Prostate gland (tissue), 2 donors: ENCODE measurements at places on chromosomes 6 and 20. TPM values are rescaled to one million over a fixed set of nuclear protein-coding genes. Genes with fewer than 3 reads are reported as not detected.

DNA sequence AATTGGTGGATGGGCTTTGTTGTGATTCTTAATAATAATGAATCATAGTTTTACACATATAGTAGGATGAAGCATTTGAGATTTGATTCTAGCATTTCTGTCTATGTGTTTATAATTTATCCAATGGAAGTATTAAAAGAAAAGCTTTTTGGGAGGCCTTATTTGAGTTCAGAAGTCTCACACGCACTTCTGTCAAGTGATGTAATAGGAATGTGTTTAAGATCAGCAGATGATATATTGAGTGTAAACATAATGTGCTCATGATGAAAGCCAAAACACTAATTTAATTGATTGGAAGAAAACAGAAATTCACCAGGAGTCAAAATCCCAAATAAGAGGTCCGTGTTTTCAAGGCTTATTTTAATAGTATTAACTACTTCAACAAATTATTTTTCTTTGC, 435.6 kb upstream of the HSF2 start:
- no peak for DNase-seq

GRCh38 chr6:147621263-147621662, 112.8 kb downstream of the SAMD5 start:
- DNase-seq, result no peak

The THEMIS gene
- total RNA-seq, result 1.6 TPM

The ERGIC3 gene
- total RNA-seq, result 282 TPM
